ENCODE measurements at places on chromosomes 1 and 21. TPM values are rescaled to one million over a fixed set of nuclear protein-coding genes. Genes with fewer than 3 reads are reported as not detected.

GRCh38 chr1:20724364-20725188 is 6.8 kb upstream of the KIF17 start:
- no peak for DNase-seq

DNA sequence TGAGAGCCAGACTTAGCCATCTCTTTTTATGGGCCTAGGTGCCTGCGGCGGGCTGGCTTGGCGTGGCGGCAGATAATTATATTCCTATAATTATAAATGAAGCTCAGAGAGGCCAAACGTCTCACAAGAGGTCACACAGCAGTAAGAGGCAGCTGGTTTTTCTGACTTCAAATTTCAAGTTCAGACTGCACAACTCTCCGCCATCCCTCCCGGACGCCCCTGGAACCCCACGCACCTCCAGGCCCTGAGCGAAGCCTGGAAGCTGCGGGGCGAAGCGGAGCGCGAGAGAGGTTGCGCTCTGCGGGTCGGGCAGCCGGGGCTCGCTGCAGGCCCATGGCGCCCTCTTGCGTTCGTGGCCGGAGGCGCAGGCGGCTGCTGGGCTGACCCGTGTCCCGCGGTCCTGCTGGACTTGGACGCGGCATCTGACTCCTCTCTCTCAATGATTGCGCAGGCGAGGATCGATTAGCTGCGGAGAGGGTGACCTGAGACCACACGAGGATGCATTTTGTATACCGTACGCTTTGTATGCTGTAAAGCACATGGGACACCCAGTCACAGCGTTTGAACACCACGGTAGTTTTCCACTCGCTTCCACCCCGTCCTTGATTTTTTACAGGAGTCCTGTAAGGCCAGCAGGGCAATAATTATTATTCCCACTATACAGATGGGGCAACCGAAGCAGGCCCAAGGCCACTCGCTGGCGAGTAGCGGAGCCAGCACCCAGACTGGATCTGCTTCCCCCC is 272.7 kb downstream of the FOXD2 start:
- DNase-seq = no peak

DNA sequence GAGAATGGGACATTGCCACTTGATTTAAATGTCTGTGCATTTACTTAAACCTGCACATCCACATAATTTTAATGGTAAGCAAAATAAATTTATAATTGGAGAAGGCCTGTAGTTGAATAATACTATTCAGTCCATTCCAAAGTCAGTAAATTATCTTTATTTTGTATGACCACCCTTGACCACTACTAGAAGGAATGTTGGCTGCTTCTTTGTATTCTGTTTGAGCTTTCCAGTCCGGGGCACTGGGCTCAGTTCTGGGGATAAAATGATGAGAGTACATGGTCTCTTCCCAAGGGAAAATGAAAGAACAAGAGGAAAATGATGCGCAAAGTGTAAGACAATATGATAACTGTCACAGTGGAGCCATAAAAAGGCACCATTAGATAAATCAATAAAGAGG is 98.9 kb downstream of the CRB1 start:
- no peak for DNase-seq

The APCS gene
- not detected for polyA plus RNA-seq

GRCh38 chr21:31730712-31731055 is 1.2 kb downstream of the SCAF4 start:
- peak; percentile 24 for DNase-seq

DNA sequence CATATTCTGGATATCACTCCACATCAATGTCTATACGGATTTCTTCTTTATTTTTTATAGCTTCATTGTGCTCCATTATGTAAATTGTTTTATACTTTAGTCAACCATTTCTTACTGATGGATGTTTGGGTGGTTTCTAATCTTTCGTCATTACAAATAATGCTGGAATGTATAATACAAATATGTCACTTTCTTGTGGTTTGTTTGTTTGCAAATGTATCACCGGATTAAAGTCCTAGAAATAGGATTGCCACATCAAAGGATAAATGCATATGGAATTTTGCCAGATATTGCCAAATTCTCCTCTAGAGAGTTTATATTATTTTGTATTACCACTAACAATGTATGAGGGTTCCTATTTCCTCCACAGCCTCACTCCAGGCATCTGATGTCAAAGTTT is 48.7 kb upstream of the PRDM2 start:
- DNase-seq = no peak

The CHIA gene
- polyA plus RNA-seq = not detected

The FCMR gene
- 1.7 TPM for polyA plus RNA-seq

The EPHA10 gene
- 0.09 TPM for polyA plus RNA-seq

GRCh38 chr1:40652468-40652867 is 13.0 kb downstream of the RIMS3 start:
- DNase-seq = no peak

The FLVCR1 gene
- polyA plus RNA-seq = 16.1 TPM

The WNT4 gene
- 6.2 TPM for polyA plus RNA-seq

The SUMO3 gene
- 120 TPM for polyA plus RNA-seq

DNA sequence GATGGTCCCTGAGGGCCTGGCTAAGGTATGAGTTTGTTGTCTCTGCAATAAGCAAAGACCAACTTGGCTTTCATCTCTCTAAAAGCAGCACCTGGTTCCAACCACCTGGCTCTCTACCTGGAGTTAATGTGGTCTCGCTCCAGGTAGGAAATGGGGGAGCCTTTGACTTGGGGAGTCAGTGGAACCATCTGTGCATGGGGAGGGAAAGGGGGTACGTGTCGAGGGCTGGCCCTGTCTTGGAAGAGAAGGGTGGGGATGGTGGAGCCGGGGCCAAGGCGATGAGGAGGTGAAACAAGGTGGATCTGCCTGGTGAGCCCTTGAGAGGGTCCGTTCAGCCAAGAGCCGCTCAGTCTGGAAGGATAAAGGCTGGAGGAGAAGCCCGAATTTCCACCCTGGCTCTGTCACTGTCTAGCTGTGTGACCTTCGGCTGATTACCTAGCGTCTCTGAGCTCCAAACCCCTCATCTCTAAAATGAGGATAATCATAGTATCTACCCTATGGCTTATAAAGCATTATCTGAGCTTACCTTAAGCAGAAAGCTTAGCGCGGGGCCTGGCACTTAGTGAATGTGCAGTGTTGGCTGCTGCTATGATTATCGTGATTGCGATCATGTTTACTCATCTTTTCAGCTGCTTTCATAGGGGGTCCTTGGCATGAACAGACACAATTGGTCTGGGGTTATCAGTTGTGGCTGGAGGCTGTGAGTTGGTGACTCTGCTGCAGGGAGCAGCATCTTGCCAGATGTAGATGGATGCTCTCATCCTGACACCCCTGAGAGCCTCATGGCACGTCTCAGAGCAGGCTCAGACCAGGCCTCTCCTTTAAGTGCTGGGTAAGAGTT is 78.7 kb downstream of the ACTL8 start:
- no peak for DNase-seq

The MAEL gene
- polyA plus RNA-seq = 2.7 TPM

GRCh38 chr1:70358921-70359564 is 4.5 kb upstream of the ANKRD13C start:
- no peak for DNase-seq

DNA sequence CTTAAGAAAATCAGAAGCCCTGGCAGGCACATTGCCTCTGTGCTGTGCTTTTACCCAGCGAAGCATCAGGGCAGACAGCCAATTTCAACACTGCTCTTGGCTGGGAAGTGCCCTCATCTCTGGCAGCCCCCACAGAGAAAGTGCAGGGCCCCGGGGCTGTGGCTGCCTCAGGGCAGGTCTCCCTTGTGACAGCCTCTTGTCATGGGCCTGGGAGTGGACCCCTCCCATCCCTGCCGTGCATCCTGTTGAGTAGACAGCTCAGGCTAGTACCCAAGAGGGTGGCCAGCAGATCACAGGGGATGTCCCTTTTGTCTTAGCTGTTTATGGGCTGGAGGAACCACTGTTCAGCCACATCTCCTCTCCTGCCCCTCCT is 23.3 kb downstream of the TTC34 start:
- no peak for DNase-seq

- DNase-seq = no peak
Measured at GRCh38 chr1:156664046-156664766, 13.0 kb downstream of the NES start.

- DNase-seq = no peak
Measured at GRCh38 chr1:204513117-204513716, 3.0 kb upstream of the MDM4 start.

The NHLH1 gene
- 0.10 TPM for polyA plus RNA-seq

The RCC2 gene
- polyA plus RNA-seq = 109 TPM

The KCND3 gene
- polyA plus RNA-seq = 1.4 TPM

DNA sequence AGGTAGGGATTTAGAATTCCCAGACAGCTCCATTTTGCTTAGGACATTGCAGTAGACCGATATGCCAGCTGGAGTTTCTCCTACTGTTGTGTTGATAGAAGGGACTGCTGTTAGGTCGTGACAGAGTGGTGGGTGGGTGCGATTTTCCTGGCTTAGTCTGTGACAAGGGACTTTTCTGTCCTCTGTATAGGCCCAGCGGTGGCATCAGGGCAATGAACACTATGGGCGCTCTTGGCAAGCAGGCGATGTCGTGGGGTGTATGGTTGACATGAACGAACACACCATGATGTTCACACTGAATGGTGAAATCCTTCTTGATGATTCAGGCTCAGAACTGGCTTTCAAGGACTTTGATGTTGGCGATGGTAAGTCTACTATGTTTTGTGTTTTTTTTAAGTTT is 321.8 kb downstream of the ZP4 start:
- DNase-seq = no peak

DNA sequence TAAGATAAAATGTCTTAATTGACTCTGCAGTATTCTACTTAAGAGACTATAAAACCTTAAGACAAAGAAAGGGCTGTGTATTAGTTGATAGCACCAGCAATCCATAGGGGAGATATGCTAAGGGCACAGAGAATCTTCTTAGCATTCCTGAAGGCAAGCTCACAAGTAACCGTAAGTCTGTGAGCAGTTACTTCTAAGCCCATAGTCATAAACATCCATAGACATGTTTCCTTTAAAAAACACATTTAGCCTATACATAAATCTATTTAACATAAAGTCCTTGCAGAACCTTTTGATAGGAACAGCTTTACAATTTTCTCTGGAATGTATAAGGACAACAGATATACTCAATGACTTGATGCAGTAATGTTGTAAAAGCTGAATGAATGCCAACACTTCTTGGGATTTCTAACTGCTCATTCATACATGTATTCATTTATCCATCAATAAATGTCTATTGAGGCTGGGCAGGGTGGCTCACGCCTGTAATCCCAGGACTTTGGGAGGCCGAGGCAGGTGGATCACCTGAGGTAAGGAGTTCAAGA is 6.3 kb upstream of the ERRFI1 start:
- no peak for DNase-seq

GRCh38 chr1:202151045-202151444 is 6.5 kb upstream of the ARL8A start:
- DNase-seq = no peak
